ENCODE measurements at places on chromosomes 2 and 18.

DNA sequence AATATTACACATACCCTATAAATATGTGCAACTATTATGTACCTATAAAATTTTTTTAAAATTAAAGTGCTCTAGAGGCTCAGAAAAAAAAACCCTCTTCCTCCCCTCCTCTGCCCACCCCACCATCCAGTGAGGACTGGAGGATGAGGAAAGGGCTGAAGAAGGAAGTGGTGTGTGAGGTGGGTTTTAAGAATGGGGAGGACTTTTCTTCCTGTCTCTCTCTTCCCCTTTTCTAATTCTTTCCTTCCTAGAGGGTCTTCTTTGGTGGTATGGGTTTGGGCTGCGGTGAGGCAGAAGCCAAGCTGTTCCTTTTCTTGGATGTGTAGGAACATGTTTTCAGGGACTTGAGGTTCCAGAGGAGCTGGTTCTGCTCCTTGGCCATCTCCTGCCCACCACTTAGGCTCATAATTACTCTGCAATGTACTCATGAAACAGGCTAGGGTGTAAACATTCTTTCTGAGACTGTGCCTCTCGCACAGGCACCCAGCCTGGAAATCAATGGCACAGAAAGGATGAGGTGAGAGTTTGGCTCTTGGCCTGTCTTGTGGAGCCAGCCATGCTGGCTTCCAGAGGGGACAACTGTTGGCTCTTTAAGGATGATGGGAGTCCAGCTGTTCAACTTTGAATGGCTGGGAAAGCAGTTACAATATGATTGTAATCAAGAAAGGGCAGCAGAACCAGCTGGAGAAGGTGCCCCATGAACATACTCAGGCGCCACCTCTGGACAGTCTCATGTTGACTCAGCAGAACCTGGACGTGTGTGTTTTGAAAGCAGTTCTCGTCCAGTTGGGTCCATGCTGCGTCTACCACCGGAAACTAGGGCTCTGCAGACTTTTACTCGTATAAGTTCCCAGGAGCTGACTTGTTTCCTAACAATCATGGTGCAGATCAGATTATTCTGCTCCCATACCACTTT, 38.3 kb downstream of the IL1RL2 start:
- DNase-seq = no peak

DNA sequence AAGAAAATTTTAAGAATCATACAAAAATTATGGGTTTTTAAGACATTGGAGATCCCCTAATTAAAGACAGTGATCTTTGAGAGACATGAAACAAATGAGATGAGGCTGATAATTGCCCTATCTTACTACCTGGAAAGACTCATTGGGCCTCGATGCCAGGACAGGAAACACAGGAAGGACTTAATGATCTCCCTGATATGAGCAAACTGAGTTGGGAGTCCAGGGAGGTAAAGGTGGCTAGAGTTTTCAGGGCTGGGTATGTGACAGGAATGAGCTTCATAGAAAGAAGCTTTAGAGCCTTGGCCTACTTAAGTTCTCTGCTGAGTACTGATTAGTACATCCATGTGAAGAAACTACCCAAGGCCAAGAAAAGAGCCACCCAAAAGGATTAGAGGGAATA, 40.6 kb upstream of the GULP1 start:
- no peak for DNase-seq

DNA sequence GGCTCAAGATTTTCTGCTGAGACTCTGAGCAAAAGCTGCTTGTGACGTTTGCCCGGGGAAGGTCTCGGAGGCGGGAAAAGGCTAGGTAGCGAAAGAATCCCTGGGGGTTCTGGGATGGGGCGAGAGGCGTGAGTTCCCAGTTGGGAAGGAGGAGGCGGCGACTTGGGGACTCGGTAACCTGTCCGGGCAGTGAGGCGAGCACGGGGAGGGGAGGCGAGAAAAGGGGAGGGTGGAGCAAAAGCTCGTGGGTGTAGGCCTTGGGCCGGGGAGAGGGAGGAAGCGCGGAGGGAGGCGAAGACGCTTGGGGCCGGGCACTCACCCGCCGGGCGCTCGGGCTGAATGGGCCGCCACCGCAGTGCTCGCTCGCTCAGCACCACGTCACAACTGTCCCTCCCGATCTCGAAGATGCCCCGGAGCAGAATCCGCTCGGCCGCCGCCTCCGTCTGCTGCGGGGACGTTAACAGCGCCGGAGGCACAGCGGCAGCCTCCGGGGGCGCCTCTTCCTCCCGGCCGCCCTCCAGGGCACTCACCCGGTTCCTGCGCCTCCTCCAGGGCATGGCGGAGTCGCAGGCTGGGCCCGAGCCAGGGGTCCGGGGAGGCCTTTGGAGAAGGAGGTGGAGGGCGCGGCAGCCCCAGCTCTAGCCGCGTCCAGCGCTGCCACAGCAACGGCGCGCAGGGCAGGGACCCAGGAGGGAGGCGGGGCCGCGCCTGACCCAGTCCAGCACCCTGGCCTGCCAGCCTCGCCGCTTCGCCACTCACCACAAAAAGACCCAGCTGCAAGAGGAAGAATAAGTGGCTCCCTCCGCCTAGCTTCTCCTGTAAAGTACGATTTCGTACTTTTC, at the start of gene CERKL:
CERKL (minus strand) TSS at position 656 of the 842 bp plus-strand sequence; CDS start at position 557, 99 bp downstream.
- DNase-seq = peak; percentile 30

- DNase-seq = no peak
Observed at GRCh38 chr2:161199912-161200701, 39.9 kb downstream of the TANK start.

DNA sequence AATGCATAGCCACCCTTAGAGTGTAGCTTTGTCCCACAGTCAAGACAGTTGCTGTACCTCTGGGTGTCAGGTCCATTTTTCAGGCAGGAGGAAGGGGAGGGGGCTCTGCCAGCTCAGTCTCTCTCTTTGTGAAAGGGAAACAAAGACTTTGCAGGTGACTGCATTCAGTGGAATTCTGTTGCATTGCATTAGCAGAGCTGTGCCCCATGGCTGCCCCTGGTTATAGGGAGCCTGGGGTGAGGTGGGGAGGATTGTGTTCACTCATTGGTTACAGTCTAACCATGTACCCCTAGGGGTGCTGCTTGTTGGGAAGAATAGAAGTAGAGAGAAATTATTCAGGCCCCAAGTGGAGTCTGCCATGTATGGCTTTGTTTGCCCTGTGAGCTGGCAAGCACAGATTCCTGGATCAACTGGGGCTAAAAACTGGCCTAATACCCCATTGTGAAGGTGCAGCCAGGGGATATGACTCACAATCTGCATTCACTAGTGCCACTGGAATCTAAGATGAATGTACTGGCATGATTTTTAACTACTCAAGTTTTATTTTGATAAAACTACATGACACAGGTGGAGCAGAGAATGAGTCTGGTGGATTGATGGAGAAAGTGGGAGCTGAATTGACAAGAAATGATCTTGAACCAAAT, 118.4 kb downstream of the SH3BP4 start:
- DNase-seq = no peak

DNA sequence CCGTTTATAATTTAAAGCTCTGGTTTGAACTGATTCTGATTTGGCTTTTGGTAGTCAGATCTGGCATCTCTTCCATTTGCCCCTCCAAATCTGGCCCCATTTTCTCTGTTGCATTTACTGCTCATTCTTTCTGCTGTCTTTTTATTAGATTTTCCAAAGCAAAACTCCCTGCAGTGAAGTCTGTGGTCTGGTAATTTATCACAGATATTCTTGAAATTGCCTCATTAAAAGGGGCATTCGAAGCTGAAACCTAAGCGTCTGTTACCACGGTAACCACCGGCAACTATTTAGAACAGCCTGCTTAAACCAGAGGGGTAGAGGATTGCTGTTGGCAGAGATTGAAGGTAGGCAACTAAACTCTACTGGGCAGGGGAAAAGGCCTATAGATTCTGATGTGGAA, 111.5 kb upstream of the UPP2 start:
- DNase-seq = no peak

DNA sequence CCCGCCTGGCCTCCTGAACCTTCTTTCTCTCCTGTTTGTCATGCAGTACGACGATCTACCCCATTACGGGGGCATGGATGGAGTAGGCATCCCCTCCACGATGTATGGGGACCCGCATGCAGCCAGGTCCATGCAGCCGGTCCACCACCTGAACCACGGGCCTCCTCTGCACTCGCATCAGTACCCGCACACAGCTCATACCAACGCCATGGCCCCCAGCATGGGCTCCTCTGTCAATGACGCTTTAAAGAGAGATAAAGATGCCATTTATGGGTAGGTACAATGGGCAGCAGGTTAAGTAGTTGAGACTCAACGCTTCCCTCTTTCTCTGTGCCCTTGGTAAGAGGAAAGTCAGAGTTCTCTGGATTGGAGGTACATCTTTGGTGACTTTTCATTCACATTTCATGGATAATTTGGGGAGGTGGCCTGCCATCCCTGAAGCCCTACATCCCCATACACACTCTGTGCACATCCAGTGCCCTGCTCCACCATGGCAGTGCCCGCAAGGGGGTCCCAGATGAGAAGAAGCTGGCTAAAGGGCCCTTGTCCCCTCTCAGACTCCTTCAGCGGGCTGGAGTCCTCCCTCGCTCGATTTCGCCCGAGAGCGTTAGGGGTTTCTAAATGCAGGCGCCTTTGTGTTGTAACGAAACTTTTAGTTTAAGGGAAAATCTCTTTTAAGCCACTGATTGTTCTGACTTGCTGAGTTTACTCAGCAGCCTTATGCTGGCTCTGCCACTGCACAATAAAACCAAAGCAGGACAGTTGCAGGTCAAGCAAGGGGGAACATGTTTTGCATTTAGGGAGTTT, 3.0 kb downstream of the MEIS1 start:
- DNase-seq = no peak

DNA sequence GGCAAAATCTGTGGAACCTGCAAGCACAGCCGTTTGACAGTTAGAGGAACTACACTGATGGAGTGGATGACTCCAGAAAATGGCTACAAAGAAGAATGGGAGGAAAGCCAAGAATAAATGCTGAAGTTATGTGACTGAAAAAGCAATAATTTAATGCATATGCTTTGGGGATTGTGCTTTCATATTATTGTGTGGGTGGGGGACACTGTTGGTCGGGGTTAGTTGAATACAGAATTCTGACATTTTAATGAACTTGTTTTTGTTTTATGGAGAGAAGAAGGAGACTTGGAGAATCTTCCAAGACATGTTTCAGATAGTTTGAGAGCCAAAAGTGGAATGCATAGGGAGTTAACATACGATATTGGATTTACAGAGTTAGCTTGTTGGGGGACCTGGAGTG, 68.5 kb downstream of the NRP2 start:
- DNase-seq = no peak

- no peak for DNase-seq
Observed at GRCh38 chr18:577643-578375, 2.4 kb upstream of the CETN1 start.

DNA sequence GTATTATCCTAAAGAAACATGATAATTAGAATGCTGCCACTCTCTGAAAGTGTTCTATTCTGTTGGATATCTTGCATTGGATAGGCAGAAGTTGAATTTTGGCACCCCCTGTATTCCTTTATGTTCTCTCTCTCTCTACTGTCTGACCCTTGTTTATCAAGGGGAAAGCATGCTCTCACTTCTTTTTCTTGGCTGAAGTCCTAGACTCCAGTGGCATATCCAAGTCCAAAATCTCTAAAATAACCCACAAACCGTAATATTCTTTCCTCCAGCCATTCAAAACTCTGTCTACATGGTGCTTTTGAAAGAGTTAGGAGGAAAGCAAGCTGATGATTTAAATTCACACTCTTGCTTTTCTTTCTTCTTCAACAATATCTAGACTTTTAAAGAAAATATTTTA, 669.7 kb downstream of the TDRD15 start:
- no peak for DNase-seq

- DNase-seq = no peak
Observed at GRCh38 chr2:39470580-39470979, 33.5 kb upstream of the MAP4K3 start.

GRCh38 chr2:113795405-113795920, 39.0 kb upstream of the SLC35F5 start:
- DNase-seq = no peak

- peak; percentile 43 for DNase-seq
Observed at GRCh38 chr2:203583701-203584100, 48.6 kb upstream of the RAPH1 start.

GRCh38 chr18:3211236-3211992, 8.4 kb downstream of the MYOM1 start:
- DNase-seq = no peak

DNA sequence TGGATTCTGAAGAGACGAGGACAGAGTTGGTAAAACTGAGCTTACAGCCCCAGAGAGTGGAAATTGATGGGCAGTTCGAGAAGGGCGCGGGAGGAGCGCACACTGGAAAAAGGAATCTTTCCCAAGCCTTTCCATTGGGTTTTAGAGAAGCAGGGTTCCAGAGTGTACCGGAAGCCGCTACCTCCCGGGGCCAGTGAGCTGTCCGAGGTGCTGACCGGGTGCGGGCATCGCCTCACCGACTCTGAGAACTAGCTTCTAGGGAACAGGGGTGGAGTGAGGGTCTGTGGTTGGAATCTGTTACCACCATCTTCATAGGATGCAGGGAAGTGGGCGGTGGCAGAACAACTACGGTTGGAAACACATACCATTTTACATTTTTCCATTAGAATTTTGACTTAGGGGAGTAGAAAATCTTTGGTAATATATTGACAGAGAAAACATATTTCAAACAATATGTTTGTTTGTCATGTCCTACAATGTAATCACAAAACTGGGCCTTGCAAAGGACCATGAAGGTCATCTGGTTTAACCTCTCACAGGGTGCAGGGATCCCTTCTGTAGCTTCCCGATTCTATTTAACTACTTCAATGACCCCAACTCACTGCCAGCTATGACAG, 724 bp downstream of the NMS start:
- DNase-seq = no peak

- peak; percentile 40 for DNase-seq
Observed at GRCh38 chr2:19649785-19650380, 251.9 kb downstream of the TTC32 start.

GRCh38 chr2:200615247-200615646, 29.4 kb downstream of the AOX1 start:
- peak; percentile 73 for DNase-seq

- DNase-seq = peak; percentile 62
Observed at GRCh38 chr2:61471905-61472805, 1.3 kb upstream of the USP34 start.

DNA sequence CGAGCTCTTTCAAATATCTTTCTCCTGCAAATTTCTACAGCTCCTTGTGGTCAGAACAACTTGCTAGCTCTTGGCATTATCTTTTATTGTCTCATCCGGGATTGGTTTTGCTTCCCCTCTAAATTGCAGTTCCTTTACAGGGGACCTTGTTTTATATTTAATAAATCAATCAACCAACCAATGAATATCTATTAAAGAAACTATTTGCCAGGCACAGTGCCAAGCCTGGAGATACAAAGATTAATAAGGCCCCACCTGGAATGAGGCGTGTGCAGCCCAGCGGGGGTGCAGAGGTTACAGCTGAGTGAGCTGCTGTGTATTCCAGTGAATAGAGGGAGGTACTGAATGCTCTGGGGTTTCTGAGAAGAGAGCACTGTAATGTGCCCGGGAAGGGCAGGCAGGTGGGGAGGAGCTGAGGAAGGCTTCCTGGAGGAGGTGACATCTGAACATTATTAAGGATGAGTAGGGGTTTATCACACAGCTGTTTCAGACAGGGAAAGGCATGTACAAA, 51.8 kb downstream of the LIPG start:
- no peak for DNase-seq

All from RKO (cell line).